ENCODE measurements at places on chromosomes 1 and 21.

- no peak for DNase-seq
Observed at GRCh38 chr1:221392453-221392852, 349.4 kb downstream of the DUSP10 start.

GRCh38 chr21:45142469-45143308, 68.3 kb downstream of the ADARB1 start:
- DNase-seq: peak; percentile 62

DNA sequence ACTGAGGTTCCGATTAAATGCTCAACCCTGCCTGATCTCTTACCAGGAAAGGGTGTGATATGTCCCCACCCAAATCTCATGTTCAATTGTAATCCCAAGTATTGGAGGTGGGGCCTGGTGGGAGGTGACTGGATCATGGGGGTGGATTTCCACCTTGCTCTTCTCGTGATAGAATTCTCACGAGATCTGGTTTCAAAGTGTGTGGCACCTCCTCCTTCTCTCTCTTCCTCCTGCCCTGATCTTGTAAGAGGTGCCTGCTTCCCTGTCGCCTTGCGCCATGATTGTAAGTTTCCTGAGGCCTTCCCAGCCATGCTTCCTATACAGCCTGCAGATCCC, 34.9 kb downstream of the RSPH1 start:
- no peak for DNase-seq

DNA sequence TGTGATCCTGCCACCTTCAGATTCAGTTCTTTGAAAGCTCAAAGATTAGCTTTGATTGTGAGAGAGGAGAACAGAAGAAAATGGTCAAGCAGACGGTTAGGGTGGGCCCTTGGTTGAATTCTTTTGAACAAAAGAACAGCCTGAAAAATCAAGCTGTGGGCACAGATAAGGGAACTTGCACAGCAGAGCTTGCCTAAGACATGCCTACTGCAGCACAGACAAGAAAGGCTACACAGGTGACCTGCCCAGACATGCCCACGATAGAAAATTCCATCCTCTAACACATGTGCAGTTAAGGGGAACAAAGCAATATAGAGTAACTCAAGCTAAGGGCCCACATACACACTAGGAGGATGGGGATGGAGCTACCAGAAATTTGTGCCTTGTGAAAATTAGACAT, 512.5 kb upstream of the LRRC7 start:
- no peak for DNase-seq

- no peak for DNase-seq
Observed at GRCh38 chr21:43808832-43809251, 19.5 kb downstream of the RRP1 start.

DNA sequence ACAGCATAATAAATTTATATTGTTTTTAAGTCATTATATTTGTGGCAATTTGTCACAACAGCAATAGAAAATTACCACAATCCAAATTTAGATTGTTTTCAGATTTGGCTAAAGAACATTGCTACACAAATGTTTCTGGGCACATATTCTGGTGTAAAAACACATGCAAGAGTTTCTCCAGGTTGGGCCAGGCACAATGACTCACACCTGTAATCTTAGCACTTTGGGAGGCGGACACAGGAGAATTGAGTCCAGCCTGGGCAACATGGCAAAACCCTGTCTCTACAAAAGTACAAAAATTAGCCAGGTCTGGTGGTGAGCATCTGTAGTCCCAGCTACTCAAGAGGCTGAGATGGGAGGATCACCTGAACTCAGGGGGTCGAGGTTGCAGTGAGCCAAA, 8.4 kb downstream of the ERO1B start:
- DNase-seq: no peak

DNA sequence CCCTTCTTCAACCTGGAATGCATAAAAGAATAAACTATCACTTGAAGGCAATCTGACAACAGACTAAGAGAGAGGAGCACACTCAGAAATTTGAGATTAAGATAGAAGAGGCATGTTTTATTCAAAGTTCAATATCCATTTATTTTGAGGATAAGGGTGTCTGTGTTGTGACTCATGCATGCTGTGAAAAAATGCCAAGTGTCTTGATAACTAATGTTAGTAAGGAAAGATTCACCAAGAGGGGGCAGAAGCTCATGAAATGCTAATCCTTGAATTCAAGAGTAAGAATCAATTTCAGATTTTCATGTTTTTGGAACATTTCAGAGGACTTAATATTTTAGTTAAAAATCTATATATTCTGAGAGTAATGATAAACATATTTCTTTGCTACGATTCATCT, 94.0 kb downstream of the IFI44 start:
- no peak for DNase-seq

GRCh38 chr1:39105061-39105840, 79.1 kb downstream of the NDUFS5 start:
- DNase-seq: peak; percentile 81

DNA sequence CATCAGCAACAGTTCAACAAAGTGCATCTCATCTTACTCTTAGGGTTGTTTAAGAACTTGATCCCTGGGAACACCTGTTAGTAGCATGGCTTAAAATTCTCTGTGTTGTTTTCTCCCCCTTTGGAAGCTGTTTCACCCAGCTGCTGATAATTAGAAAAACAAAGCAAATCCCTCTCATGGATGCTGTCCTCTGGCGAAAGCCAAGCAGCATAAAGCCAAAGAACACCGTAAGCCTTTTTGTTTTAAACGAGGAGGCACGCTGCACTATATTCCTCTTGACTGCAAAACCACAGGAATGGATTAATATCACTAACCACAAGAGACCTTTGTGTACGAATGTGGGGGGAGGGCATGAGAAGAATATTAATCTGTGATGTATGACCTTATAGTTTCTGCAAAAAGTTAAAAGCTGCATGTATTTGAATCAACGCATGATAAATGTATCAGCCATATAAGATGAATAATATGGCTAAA, 923.2 kb downstream of the LTN1 start:
- no peak for DNase-seq

GRCh38 chr1:209485167-209485566, 98.3 kb upstream of the CAMK1G start:
- DNase-seq: no peak

DNA sequence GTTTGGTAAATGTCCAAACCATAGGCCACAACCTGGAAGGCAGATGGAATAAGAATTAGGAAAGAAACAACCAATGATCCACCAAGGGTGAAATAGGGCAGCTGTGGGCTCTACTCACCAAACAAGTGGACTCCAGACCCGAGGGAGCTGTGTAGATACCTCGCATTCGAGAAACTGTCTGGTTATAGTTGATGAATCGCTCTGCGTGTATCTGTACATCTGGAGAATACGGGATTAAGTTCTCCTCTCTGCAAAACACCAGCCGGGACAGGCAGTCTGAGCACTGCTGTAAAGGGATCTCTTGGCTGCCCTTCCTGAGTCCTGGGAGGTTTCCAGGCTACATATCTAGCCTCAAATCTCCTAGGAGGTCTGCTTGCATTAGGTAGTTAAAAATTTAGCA, 9.4 kb upstream of the UBR4 start:
- DNase-seq: no peak

DNA sequence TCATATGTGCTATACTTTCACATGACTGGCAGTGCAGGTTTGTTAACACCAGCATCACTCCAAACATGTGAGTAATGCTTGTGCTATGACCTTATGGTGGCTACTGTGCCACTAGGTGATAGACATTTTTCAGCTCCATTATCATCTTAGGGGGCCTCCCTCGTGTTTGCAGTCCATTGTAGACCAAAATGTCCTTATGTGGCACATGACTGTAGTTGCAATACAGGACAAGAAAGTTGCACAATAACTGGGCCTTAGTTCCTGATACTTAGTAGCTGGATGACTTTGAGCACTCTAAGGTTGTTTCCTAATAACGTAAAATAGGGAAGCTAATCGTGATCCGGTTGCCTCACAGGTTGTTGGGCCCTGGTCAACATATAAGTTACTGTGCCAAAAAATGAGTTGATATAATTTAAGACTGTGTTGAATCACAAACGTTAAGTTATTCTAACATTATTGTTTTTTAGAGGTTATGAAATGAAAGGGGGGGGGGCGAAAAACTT, 511 bp upstream of the SNX27 start:
- DNase-seq: no peak

DNA sequence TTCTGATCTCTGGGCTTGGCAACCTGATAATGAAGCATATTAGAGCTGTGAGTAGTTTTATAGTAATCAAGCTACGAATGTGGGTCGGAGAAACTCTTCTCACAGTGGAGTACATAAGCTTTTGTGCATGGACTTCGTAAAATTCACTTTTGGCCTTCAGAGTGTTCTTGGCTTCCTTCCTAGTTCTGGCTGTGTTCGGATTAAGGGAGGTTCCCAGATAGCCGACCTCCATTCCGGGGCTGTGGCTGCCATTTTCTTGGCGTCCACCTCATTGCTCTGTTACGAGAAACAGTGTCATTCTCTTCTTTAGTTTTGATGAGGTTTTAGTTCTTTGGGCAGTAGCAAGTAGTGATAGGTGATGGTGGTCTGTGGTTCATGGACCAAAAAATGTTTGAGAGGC, 26.3 kb downstream of the CAMTA1 start:
- no peak for DNase-seq

- peak; percentile 41 for DNase-seq
Observed at GRCh38 chr1:230084408-230085177, 17.6 kb downstream of the GALNT2 start.

DNA sequence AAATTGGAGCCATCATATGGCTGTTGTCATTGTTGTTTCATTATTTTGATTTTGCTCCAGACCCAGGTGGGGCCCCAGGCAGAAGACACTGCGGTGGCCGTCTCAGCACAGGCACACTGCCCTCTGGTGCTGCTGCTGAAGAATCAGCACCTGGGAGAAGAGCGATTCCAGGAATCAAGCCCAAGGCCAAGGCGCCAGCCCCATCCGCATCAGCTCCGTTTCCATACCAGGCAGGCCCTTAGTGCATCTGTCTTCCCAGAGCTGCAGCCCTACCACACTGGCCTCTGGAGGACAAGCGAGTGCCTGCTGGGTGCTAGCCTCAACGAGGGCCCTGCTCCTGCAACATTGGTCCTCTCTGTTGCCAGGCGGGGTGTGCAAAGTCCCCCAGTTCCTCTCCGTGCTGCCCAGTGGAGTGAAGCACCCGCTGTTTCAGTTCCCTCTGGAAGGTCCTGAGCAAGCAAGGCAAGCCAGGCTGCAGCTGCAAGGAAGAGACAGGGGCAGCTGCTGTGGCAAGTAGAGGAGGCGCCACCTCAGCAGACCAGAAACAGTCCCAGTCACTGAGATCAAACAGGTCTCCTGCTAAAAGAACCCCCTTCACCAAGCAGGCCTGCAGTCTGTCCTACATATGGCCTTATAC, 5.2 kb downstream of the GRIK3 start:
- no peak for DNase-seq

DNA sequence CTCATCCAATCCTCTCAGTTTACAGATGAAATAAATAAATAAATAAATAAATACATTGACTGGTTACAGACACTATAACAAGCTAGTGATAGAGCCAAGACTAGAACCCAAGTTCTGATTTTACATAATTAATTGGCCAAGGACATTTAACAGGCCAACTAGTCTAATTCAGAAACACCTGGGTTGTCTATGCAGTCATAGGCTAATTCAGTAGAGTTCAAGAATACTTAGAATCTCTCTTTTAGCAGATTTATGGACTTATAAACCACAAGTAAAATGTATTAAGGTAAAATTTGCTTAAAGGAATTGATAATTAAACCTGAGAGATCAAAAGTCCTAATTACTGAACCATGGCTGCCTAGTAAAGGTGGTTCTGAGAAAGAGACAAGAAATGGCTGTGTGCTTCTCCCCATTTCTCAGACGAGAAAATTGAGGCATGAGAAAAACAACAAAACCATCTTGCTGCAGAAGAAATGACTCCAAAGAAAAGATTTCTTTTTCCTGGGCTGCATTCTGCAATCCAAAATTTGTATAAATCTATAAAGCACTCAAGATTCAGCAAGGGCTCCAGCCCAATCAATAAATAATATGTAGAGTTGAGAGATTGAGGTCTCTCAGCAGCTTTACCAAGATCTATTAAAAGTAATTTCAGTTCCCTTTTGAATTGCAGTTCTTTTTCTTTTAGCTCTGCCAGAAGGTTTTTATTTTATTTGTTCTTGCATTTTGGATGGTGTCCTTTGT, 98.3 kb downstream of the DUSP10 start:
- DNase-seq: no peak

- DNase-seq: no peak
Observed at GRCh38 chr1:226117330-226117729, 54.8 kb downstream of the H3-3A start.

DNA sequence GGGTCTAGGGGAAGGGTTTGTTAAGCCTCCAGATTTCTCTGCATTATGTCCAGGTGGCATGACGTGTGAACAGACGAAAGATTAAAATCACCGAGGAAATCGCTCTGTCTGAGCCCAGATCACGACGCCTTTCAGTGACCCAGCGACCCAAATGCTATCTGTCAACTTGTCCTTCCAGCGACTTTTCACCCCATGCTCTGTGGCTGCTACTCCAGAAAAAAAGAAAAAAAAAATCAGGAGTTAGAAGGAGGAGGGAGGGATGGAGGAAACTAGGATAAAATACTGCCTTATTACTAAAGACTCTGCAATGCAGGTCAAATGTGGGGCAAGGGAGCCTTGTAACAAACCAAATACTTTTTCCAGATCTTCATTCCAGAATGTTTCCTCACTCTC, 352.0 kb downstream of the NUF2 start:
- peak; percentile 23 for DNase-seq

DNA sequence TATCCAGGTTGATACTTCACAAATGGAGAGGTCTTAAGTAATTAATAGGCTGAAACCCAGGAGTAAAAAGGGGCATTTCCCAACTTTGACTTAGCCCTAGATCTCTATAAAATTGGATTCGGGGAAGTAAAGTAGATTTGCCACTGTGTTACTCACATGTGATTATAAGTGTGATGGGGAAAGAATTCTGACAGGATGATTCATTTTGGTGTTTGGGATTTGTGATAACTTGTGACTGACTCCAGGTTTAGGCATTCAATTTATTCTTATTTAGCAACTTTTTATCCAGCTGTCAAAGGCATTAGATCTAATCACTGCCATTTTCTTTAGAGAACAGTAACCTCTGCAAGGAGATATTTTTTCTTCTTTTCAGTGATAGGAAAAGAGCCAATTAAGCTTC, 175.5 kb downstream of the ASTN1 start:
- DNase-seq: no peak

- DNase-seq: no peak
Observed at GRCh38 chr1:205783904-205784303, 8.6 kb upstream of the RAB29 start.

- DNase-seq: peak; percentile 69
Observed at GRCh38 chr1:184152434-184152898, 100.9 kb downstream of the TSEN15 start.

Data from left hindlimb (tissue), 1 donor.